ENCODE measurements at places on chromosomes 4 and X.

- DNase-seq, result no peak
Observed at GRCh38 chrX:111035991-111036390, 60.0 kb upstream of the PAK3 start.

DNA sequence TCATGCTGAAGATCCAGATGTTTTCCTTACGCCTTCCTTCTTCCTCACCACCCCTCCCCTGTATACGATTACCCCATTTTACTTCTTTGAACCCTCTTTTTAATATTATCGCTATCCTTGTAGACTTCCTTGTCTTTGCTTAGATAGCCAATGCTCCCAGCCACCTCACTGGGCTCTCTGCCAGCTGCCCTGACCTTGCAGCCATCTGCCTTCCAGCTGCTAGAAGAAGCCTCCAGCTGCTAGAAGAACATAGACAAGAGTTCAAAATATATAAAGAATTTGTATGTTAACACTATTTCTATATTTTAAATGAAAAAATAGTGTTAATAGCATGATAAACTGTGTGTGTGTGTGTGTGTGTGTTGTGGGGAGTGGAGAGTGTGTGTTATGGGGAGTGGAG lies 374.7 kb downstream of the ANKRD50 start:
- DNase-seq, result no peak

DNA sequence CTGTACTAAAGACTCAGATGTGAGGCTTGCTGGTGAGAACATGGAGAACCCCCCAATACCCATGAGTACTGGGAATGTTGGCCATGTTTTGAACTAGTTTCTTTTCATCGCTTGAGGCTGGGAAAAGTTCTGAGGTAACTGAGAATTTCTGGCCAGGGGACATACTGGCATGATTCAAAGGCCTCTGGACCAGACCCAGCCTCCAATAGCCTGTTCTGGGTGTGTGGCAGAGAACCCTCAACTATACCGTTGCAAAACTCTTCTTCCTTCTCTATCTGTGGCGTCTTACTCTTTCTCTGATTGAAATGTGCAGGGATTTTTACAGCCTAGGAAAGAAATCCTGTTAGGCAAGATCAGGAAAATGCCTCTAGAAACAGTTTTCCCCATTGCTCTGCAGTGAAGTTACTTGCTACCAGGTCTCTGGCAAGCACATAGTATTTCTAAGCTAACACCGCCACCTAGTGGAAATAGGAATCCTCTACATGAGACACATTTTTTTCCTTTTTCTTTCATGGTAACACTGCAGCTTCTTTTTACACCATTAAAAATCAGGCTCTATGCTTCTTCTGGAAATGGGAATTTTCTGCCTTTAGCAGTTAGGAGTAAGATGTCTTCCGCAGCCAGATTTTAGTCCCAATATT lies 170.7 kb upstream of the ZCCHC13 start:
- peak; percentile 65 for DNase-seq

GRCh38 chrX:109619771-109620170 lies 5.2 kb downstream of the KCNE5 start:
- DNase-seq, result no peak

DNA sequence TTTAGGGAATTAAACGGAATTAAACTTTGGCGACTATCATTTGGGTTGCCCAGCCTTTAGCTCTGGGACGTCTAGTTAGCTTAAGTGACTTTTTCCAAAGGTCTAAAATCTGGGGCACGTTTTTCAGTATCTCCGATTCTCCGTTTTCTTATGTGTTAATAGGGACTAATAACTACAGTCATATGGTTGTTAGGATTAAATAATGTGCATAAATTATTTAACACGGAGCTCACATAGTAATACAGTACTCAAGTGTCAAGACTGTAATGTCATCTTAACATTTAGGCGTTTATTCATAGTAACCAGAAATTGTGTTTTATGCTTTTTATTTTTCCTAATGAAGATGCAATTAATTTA lies 466 bp upstream of the CCNA2 start:
- DNase-seq, result no peak

GRCh38 chr4:40058854-40059253 lies 2.2 kb downstream of the N4BP2 start:
- no peak for DNase-seq

GRCh38 chr4:169846396-169846795 lies 88.7 kb upstream of the HPF1 start:
- DNase-seq, result no peak

DNA sequence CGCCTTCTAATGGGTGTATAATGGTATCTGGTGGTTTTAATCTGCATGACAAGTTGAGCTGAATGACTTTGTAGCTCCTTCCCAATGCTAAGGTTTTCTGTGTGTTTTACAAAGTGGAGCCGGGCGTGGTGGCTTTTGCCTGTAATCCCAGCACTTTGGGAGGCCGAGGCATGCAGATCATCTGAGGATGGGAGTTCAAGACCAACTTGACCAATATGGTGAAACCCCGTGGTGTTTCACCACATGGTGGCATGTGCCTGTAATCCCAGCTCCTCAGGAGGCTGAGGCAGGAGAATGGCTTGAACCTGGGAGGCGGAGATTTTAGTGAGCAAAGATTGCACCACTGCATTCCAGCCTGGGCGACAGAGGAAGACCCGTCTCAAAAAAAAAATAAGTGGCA lies 28.9 kb downstream of the ARFIP1 start:
- no peak for DNase-seq

GRCh38 chr4:19684084-19684483 lies 567.6 kb upstream of the SLIT2 start:
- no peak for DNase-seq

GRCh38 chr4:57078685-57079521 lies 31.3 kb downstream of the IGFBP7 start:
- peak; percentile 53 for DNase-seq

DNA sequence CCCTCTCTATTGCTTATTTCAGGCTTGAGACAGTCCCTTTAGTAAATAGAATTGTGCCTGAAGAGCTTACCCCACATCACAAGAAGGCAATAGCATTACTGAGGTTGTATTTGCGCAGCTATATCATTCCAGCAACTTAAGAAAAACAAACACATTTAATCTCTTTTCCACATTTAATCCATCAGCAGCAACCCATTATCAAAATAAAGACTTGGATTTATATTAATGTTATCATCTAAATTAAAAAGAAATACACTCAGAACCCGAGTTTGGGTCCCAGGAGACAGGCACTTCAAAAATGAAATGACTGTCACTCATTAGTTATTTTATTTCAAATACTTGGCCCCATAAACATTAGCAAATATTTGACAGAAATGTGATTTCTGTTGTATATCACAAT lies 10.4 kb downstream of the TFDP3 start:
- DNase-seq, result no peak

DNA sequence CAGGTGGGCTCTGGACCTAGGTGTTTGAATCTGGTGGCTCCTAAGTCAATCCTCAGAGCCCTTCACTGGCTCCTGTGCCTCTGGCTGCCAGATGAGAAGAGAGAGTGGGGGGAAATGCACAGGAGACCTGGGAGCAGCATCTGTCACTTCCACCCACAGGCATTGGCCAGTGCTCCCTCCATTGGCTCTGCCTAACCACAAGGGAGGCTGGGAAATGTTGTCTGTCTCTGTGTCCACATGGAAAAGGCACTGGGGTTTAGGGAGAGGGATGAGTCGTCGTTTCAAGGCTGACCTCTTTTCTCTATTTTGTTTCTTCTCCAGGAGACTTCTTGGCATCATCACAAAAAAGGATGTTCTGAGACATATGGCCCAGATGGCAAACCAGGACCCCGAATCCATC lies 76.4 kb downstream of the CLCN4 start:
- peak; percentile 33 for DNase-seq

GRCh38 chrX:34658326-34658725 lies 1.2 kb upstream of the TMEM47 start:
- no peak for DNase-seq
